ENCODE measurements at places on chromosomes 7 and 10. TPM values are rescaled to one million over a fixed set of nuclear protein-coding genes. Genes with fewer than 3 reads are reported as not detected.

GRCh38 chr10:123624086-123624485 is 42.1 kb upstream of the GPR26 start:
- DNase-seq, result no peak

GRCh38 chr10:77592946-77593636 is 44.5 kb downstream of the KCNMA1 start:
- DNase-seq, result peak; percentile 84

DNA sequence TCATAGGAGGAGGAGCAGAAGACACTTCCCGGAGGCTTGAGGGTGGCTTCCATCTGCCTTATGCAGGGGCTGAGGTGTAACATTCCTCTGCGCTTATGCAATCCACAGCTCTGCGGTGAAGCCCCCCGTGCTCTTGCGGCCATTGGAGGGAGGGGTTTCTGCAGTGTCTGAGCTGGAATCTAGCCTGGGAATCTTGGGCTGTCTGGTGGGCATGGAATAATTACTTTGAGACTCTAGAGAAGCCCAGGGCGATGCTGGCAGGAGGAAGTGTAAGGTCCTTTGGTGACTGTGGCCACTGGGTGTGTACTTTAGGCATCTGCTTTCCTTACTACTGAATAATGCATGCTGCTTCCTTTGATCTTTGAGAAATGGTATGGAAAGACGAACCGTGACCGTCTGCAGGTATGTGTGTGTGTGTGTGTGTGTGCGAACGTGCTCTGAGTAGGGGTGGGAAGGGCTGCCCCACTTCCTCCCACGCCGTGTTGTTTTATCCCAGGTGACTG is 181.0 kb downstream of the PRPF18 start:
- DNase-seq, result no peak

The PTPRN2 gene
- 0.31 TPM for polyA plus RNA-seq

- DNase-seq, result no peak
Observed at GRCh38 chr7:134996097-134996550, 9.8 kb downstream of the AGBL3 start.

DNA sequence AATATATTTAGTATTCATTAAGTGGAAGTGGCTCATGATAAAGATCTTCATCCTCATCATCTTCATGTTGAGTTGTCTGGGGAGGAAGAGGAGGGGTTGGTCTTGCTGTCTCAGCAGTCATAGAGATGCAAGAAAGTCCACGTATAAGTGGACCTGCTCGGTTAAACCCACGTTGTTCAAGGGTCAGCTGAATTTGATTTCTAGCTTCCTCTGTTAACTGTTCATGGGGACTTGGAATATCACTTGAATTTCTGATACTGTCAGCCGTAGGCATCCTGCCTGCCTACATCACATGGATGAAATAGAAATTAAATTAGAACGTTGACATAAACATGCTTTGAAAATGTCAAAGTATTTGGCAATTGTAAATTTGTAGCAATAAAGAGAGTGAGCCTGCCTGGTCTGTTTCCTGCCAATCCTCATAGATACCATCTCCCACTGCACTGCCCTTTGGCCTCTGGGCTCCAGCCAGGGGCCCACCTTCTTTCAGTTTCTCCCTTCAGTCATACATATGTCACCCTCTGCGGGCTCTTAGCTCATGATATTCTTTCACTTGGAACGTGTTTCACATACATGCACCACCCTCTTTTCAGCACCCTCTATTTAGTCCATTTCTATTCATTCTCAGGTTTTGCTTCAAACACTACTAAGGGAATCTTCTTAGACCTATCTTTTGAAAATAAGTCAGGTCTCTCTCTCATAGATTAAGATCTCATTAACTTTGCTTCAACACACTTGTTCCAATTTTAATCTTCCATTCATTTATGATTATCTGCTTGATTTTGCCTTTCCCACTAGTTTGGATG is 376.3 kb downstream of the IPMK start:
- DNase-seq, result no peak

DNA sequence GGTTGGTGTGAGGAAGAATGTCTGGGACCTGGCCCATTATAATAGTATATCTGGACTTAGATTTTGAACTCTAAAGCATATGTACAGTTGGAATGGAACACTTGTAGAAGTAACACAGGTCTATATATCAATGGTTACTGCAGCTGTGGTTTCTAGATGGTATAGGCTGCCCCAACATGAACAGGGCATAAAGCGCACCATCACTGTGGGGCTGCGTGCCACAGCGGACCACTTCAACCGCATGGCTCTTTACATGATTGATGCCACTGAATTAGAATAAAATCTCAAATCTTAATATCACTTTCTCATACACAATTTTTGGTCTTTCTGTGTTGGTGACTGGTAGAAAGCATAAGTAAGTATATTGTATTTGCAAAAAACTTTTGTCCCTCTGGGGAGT is 59.5 kb downstream of the KLRG2 start:
- DNase-seq, result no peak

DNA sequence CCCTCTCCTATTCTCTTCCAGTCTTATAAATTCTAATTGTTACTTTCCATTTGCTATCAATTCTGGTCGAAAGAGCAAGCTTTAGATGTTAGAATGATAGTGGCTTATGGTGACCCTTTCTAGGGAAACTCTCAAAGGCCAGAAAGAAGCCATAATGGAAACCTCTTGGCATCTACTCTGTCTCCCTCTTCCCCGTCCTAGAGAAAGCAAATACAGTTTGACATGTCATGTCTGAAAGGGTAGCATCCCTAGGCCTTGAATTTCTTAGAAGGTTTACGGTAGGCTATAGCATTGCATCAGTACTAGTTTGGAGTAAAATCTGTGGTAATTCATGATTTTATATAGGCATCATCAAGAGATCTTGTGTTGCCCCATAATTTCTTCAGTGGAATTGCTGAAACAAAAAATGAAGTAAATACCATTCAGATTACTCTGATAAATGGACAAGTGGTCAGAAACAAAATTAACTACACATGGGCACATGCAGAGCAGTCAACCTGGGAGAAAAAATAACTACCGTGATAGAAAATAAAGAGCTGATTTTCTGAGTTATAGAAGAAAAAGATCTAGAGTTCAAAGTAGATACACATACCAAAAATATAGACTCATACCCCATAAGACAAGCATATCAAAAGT is 4.4 kb downstream of the PRKAR2B start:
- DNase-seq, result no peak

DNA sequence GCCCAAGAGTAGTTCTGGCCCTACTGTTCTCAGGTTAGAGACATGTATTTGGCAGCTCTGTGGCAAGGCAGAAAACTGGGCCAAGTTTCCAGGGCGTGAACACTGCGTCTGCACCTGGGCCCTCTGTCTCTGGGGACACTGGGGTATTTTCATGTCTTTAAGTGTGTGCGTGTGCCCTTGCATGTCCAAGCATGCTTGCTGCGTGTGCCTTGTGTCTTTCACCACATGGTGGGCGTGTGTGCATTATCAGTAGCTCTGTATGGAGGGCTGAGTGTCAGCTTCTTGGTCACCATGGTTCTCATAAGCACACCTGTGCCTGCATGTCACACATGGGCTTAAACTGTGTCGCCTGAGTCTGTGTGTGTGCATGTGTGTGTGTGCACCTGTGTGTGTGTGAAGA is 69.3 kb downstream of the HIPK2 start:
- no peak for DNase-seq

The LIPJ gene
- polyA plus RNA-seq, result not detected

GRCh38 chr10:101615525-101616116 is 27.5 kb downstream of the DPCD start:
- DNase-seq, result no peak

DNA sequence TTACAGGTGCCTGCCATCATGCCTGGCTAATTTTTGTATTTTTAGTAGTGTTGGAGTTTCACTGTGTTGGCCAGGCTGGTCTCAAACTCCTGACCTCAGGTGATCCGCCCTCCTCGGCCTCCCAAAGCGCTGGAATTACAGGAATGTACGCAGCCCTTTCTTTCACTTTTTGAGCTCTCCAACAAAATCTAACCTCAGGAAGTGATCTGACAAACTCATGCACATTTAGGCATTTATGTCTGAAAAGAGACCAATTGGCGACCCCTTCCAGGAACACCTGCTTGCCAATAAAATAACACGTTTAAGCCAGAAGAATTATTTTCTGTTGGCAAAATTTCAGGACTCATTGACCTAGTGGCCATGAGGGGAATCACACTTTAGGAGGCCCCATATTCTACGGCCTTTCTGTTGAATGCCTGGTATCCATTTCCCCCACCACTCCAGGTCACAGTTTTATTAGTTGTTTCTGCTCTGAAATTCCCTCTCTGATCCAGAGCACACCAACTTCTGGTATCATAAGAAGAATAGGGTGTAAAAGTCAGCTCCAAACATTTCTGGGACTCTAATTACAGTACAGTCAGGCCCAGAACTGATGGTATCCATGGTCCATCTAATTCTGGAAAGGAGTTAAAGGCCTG is 65.8 kb upstream of the FRMD4A start:
- no peak for DNase-seq

GRCh38 chr7:44172352-44172751 is 16.9 kb downstream of the GCK start:
- no peak for DNase-seq

GRCh38 chr10:100810091-100810834 is 64.9 kb downstream of the PAX2 start:
- DNase-seq, result no peak

GRCh38 chr10:127048630-127049029 is 143.4 kb downstream of the DOCK1 start:
- DNase-seq, result no peak

DNA sequence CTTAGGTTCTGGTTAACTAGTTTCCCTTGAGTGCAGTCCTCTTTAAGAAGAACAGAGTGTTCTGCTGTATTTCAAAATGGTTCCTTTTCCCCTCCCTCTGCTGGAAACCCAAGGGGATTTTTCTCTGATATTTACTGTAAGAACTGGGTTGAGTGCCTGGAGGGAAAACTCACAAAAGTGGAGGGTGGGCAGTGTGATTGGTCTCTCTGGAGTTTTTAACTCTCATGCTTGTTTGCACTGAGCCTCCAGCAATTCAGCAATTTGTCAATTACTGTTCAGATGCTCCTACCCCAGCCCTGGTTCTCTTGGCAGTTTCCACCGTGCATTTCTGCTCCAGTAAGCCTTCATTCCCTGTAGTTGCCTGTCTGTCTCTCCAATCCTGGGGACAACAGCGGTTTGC is 273.4 kb upstream of the SORCS1 start:
- DNase-seq, result no peak

DNA sequence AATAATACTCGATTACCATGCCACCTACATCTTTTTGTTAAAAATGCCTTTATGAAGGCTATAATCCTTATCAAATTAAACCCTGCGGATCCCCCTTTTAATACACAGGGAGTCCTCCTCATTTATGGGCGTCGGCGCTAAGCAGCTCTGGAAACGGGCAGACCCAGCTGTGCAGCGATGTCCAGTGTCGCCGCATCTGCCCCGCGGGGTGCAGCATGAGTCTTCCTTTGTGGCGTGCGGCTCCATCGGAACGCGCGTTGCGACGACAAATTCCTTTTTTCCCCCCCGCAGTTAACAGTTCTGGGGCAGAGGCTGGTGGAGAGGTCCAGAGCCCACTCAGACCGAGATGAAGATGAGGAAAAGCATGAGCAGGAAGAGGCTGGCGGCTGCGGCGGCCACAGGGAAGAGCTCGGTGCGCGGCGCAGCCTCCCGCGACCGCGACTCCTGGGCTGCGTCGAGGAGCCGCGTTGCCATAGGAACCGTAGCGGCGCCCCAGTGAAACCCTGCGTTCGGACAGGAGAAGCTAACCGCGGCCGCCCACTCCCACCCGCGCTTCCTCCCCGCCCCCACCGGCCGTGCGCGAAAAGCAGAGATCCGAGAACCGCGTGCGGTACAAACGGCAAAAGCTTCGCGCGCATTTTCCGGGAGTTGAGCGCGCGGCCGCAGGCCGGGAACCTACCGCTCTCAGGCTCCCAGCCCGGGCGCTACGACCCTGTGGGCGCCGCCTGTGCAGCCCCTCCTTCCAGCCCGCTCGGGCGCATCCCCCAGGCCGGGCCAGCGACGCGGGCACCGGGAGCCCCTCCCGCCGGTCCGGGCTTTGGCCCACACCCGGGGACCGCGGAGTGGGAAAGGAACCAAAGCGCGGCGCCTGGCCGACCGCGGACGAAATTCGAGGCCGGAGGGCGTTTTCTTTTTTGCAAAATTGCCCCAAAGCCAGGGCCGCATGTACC is 130.6 kb downstream of the SPAG6 start:
- no peak for DNase-seq

GRCh38 chr10:103458720-103459119 is at the start of gene CALHM1:
CALHM1 (minus strand) TSS chr10:103458900; CDS start chr10:103458751, 149 bp downstream.
- no peak for DNase-seq

GRCh38 chr10:16117305-16117695 is 257.0 kb upstream of the MINDY3 start:
- no peak for DNase-seq

The OPALIN gene
- polyA plus RNA-seq, result not detected

DNA sequence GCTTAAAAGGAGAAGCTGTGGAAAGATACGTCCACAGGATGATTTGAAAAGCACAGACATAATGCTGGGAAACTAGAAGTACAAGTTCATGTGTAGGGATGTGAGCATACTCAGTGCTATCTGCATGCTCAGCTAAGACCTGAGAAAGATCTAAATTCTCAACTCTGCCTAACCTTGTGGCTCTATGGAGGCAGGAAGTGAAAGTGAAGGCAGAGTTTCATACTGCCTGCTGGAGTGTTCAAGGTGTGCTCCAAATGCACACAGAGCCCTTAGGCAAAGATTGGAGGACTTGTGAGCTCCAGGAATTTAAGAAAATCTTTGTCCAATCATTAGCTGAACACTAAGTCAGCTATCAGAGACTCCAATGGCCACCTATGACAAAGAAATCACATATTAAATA is 190.9 kb downstream of the RNLS start:
- no peak for DNase-seq

The CD36 gene
- polyA plus RNA-seq, result 0.34 TPM

DNA sequence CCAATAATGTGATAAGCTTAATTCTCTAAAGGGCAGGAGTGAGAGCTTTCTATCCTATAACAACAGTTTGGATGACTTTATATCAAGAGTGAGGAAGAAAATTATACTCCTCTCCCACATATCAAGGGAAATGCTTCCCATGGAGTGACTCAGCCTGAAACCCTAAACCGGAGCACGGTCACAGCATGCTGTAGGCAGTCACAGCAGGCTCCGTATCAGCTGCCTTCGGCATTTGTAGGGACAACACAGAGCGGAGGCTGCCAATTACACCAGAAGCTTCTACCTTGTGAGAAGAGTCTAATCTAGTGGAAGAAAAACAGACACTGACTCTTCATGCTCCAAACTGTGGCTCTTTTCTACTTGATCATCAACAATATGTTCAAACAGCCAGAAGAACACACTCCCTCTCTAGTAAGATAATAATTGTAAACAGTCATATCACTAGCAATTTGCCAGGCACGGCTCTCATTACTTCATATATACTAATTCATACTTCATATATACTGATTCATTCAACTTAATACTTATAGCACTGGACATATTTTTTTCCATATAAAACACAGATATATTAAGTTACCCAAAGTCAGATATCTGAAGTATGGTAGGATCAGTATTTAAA is 65.9 kb downstream of the DGKB start:
- DNase-seq, result peak; percentile 26

Data from BJ (cell line).